ENCODE measurements at places on chromosomes 5 and 9. TPM values are rescaled to one million over a fixed set of nuclear protein-coding genes. Genes with fewer than 3 reads are reported as not detected.

LMX1B gene
- total RNA-seq = 0.74 TPM

DNA sequence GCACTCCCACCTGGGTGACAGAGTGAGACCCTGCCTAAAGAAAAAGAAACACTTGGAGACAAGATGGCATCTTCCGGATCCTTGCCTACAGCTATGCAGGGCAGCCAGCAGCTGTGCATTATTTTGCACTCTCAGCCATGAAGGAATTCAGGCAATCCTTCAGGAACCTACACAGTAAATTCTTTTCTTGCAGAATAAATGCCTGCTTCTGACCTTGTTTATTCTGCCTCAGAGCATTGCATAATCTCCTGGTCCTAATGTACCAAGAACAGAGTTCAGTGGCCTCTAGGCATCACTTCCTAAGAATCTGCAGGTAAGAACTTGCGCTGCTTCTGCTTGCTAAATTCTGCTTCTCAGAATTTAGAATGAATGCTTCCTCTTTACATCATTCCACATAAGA, 16.8 kb downstream of the GLDC start:
- no peak for DNase-seq

GRCh38 chr9:117917873-117918272, 213.7 kb downstream of the TLR4 start:
- DNase-seq = no peak

DNA sequence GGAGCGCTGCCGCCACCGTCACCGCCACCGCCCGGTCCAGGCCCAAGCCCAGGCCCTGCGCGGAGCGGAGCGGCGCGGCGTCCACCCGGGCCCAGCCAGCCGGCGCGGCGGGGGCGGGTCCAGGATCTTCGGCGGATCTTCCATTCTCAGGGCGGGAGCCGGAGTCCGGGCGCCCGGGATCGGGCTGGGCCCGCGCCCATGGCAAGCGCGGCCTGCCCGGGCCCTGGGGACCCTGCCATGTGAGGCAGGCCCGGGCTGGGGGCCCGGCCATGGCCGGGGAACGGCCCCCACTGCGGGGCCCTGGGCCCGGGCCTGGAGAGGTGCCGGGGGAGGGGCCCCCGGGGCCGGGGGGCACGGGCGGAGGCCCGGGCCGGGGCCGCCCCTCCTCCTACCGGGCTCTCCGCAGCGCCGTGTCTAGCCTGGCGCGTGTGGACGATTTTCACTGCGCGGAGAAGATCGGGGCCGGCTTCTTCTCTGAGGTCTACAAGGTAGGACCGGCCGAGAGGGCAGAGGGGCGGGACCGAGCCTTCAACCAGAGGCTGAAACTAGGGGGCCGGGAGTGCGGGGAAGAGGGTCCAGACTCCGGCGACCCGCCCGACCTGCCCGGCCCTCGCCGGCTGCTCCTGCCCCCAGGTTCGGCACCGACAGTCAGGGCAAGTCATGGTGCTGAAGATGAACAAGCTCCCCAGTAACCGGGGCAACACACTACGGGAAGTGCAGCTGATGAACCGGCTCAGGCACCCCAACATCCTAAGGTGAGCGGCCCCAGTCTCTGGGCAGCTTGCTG, 482 bp downstream of the TESK1 start:
- DNase-seq = no peak

C8G gene
- total RNA-seq = not detected

- DNase-seq = peak; percentile 74
Observed at GRCh38 chr9:16871336-16872151, 1.1 kb upstream of the BNC2 start.

- no peak for DNase-seq
Observed at GRCh38 chr5:149229298-149229937, 42.2 kb upstream of the AFAP1L1 start.

GRCh38 chr9:113636165-113636564, 172.6 kb downstream of the RGS3 start:
- DNase-seq = no peak

- DNase-seq = no peak
Observed at GRCh38 chr5:135997673-135998335, 31.0 kb upstream of the TGFBI start.

C5orf63 gene
- total RNA-seq = 1.7 TPM
